Osteocyte (in vitro differentiated cells): ENCODE measurements at places on chromosomes 3 and 15.

DNA sequence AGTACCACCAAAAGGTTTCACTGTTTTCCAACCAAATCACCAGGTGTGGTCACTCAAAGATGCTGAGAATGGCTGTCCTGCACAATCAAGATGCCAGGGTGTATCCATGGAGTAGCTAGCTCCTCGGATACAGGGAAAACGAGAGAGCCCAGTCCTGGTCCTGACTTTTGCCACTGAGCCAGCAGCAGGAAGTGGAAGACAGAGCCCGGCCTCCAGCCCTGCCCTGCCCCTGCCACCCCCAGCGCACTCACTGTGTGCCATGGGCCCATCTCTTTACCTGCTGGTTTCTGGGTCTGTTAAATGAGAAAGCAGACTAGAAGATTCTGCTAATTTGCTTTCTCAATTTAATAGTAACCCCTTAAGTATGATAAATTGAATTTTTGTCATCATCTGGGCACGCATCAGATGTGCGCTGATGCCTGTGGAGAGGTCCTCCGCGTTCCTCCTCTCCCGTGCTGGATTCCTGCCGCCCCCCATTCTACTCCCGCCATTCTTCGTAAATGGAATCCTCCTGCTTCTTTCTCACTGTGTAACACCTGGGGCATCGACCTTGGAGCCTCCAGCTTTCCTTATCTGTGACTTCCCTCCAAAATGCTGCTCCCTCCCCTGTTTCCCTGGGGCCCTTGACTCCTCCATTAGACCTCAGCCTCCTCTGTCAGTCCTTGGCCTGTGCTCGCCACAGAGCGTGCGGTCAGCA lies 18.0 kb downstream of the TNFAIP8L3 start:
- peaks cover 2% of the 10 kb centered on the region for H3K4me1 ChIP-seq
- no peak overlapping the region for H3K4me3 ChIP-seq
- no peak for DNase-seq

GRCh38 chr15:45320581-45321205 lies 57.7 kb downstream of the GATM start:
- H3K36me3 ChIP-seq, result no peaks in the 10 kb centered on the region
- no peak overlapping the region for H3K27ac ChIP-seq
- H3K27me3 ChIP-seq, result peaks cover 13% of the 10 kb centered on the region

DNA sequence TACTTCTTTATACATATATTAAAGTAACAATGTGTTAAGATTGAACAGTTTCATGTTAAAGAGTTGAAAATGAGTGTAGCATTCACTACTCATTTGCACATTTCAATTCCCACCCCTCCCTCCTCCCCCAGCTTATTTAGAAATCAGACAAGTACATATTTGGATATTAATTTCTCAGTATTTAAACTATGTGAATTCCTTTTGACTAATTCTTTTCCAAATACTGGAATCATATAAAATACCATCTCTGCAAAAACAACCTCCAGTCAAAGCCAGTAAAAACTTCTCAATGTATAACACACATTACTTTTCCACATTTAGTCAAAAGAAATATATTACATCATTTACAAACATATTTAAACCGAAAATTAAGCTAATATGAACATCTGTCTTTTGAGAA lies 25.5 kb upstream of the SHC4 start:
- DNase-seq, result no peak
- no peak overlapping the region for H3K4me3 ChIP-seq
- H3K4me1 ChIP-seq, result peaks cover 36% of the 10 kb centered on the region

GRCh38 chr3:4043867-4044575 lies 244.8 kb downstream of the LRRN1 start:
- DNase-seq, result no peak
- H3K4me1 ChIP-seq, result no peaks in the 10 kb centered on the region

GRCh38 chr3:188646592-188646991 lies 492.6 kb downstream of the LPP start:
- H3K4me3 ChIP-seq, result no peak overlapping the region
- peaks cover 22% of the 10 kb centered on the region for H3K4me1 ChIP-seq
- no peak for DNase-seq
- H3K27me3 ChIP-seq, result no peaks in the 10 kb centered on the region
- H3K36me3 ChIP-seq, result peaks cover 3% of the 10 kb centered on the region
- no peak overlapping the region for H3K27ac ChIP-seq

DNA sequence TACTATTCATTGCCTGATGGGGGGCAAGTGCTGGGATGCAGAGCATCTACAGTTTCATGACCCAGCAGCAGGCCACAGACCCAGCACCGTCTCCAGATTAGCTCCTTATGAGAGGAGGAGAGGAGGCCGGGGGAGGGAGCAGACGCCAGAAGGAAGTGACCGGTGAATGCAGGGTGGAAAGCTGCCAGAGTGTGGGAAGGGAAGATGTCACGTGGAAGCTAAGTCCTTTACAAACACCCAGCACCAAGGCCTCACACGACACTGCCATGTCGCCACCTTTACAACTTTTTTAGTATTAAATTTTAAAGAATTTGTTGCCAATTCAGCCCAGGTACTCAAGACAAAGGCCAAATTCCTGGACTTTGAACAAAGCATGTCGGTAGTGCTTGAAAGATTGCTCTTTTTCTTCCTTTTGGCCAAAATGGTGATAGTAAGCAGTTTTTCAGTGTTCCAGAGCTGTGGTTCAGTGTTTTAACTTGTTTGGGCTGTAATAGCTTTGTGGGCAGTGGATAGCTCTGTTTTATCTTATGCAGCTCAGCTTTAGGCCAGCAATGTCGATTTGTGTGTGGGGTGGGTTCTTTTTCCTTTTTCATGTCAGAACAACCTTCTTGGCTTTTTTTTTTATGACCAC lies 58.2 kb downstream of the ZBTB38 start:
- peak overlapping the region; percentile 44 for H3K27ac ChIP-seq
- DNase-seq, result no peak
- no peak overlapping the region for H3K4me3 ChIP-seq
- H3K4me1 ChIP-seq, result peaks cover 18% of the 10 kb centered on the region
- H3K27me3 ChIP-seq, result no peaks in the 10 kb centered on the region
